ENCODE measurements at places on chromosomes 2 and 18.

- no peak for DNase-seq
These were observed 129.0 kb upstream of the MYCN start for GRCh38 chr2:15811367-15811766.

DNA sequence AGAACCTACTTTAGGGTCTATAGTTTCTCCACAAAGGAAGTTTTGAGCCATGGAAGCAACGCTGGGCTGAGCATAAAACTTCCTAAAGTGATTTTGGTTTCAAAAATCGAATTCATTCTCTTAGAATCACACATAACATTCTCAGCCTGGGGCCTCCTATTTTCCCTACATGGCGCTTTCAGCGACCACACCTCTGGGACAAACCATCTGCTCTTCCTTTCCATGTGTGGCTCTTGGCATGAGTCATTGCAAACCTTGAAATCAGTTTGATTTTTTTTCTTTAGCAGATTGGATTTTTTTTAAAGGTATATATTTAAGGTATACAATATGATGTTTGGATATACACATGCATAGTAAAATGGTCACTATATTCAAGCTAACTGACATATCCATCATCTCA lies 72.5 kb upstream of the APCDD1 start:
- no peak for DNase-seq

DNA sequence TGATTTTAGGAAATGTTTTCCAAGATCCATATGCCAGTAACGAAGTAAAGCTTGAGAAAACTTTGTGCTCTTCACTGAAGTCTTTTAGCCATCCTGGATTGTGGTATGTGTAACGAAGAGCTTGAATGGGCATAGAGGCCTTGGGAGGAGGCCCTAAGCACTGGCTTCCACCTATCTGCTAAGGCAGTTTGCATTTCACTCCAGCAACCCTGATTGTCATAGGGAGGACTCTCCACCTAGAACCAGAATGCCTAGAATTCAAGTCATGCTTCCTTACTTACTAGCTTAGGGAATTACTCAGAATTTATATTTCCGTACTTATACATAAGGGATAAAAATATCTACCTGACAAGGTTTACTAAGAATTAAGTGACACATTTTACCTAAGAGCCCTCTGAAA lies 451.5 kb downstream of the FBXO15 start:
- no peak for DNase-seq

DNA sequence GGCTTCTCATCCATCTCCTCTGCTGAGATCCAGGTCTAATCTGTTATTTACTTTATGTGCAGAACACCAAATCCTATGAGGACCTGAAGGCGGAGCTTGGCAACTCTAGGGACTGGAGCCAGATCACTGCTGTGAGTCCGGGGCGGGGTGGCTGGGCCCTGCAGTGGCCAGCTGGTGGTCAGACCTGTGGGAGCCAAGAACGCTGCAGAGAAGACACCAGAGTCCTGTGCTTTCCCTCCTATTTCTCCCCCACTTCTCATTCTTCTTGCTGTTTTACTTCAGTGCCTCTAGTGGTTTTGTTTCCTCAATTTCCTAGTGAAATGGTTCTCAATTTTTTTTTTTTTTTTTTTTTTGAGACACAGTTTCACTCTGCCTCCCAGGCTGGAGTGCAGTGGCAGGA lies 19.7 kb downstream of the VIL1 start:
- DNase-seq: no peak

GRCh38 chr2:72004976-72005375 lies 142.7 kb downstream of the CYP26B1 start:
- DNase-seq: no peak

DNA sequence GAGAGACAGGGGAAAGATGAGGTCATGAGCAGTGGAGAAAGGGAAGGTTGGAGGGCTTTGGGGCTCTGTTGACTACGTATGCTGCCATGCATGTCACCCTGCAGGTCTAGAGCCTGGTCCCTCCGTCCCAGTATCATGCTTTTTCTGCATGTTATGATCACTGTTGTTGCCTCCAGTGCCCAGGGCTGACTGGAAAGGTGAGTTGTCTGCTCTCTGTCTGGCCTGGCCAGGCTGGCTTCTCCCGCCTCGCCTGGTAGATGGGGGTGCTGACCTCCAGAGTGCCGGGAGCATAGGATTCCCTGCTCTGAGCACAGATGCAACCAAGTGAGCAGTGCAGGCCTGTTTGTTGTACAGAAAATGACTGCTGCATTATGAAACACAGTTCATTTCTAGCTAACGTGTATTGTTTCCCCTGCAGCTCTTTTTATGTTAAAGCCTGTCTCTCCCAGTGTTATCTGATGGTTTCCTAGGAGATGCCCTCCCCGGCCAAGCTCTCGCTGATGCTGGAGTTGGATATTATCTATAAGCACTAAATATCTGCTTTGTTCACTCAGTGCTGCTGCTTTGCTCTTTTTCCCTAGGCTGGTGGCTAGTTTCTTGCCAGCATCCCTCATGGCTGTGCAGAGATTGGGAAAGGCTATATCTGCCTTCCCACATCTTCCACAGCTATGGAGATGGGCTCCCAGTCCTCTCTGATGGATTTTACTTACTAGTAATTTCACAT lies 158.2 kb downstream of the TDRD15 start:
- no peak for DNase-seq

DNA sequence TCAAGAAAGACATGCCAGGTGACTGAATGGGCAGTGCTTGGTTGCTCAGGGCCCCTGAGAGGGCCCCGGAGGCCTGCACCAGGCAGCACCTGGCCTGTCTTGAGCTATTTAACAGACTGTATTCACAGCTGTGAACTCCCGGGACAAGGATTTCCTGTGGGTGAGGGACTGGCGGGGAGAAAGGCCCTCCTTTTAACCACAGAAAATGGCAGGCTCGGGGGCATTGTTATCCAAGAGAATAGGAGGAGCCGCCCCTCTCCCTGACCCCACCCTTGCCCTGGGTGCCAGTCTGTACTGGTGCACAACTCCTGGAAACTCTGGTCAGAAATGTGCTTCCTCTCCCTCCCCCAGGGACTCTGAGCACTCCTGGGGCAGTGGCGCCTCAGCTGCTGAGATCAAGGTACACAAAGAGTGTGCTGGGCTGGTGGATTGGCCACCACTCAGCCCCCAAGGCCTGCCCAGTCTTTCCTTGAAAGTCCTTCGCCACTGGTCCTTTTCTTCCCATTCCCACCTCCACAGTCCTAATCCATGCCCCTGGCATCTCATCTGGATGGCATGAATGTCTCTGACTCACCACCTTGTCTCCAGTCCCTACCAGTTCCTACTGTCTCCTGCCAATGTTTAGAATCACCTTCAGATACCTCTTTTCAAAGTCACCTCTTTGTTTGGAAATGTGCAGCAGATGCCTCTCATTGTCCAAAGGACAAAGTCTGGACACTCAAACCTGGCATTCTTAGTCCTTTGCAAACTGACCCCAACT lies 19.6 kb upstream of the EPAS1 start:
- DNase-seq: no peak

GRCh38 chr2:19549821-19550220 lies 191.4 kb upstream of the OSR1 start:
- DNase-seq: no peak

All from NCI-H2081 (cell line).